Fibroblast of skin of left quadriceps (primary cell): ENCODE measurements at places on chromosomes 7 and 10.

GRCh38 chr7:50661345-50662040, 96.3 kb upstream of the DDC start:
- DNase-seq: no peak

- no peak for DNase-seq
Observed at GRCh38 chr7:71652510-71652909, 520.6 kb downstream of the GALNT17 start.

DNA sequence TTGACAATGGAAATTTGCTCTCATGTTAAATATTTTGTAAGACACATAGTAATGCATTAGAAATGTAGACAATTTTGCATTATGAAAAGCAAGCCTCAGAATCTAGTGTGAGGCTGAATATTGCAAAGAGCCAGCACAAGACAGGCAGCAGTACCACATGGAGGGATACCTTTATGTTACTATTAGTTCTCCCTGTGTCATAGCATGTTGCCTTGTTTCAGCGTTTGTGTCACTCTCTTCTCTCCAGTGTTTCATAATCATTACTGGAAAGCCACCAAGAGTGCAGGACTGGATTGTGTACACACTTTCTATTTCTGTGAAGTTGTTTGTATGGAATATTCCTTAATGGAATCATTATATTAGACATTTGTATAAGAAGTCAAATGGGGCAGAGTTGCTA, 8.5 kb downstream of the AHR start:
- no peak for DNase-seq

DNA sequence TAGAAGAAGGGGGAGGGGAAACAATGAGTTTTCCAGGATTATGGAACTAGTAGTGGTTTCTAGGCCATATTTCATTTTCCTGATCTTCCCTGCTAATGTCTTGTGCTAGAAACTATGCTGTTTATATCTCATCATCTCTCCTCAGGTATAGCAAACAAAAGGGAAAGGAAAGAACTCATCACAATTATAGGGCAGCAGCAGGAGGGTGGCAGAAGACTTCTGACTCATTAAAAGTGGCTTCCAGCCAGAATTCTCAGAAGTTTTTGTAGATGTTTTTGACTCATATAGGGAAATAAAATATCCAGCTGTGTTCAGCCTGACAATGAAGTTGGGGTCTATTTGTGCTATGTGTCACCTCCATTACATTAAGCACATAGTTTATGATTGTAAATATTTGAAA, 6.5 kb downstream of the AHR start:
- DNase-seq: peak; percentile 68

DNA sequence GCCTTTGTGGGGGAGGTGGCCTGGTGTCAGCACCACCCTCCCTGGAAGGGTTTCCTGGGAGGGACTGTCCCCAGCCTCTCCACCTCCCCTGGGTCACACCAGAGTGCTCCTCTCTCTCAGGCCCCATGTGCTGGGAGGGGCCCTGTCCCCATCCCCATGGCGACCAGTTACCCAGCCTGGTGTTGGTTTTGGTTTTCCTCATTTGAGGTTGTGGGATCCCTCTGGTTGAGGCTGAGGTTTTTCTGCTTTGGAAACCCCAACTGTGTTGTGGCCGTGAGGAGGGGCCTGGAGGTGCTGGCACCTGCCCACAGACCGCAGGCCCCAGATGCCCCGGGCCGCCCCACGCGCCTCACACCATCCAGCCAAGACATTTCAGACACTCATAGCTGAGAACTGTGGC, 106.3 kb downstream of the GRK5 start:
- DNase-seq: no peak

DNA sequence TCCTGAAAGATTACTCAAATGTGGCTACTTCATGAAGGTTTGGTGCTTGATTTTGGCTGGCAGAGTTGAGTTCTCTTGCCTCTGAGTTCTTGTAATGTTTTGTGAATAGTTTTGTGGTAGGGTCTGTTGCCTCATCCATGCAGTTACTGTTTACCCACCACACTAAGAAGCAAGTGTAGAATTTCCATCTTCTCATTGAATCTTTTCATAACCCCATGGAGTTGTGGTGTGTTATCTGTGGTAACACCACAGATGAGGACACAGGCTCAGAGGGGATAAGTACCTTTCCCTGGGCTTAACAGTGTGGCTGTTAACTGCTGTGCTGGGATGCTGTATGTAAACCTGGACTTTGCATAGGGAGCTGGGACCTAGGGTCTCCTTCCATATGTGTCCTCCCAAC, 186.3 kb downstream of the CAMK1D start:
- DNase-seq: no peak

DNA sequence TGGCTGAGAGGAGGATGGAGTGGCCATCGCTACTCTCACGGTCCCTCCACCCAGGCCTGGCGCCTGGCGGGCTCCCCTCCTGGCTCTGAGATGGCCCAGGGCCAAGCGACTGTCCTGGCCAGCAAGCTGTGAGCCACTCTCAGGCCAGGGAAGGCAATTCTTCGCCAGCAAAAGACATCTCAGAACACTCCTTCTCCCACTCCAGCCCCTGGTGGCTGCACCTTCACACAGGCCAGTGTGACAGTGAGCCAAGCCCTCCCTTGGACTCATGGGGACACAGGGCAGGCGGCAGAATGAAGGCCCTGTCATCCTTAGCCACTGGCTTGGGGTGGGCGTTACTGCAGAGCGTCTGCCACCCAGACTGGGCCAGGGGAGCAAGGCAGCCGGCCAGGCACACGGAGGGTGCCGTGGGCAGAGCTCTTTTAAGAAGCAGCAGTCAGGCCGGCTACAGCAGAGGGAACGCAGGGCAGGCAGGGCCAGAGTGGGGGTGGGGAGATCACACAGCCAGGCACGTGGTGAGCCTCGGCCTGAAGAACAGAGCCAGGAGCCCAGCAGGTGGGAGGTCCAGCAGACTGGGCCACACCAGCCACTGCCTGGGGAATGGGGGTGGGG, 14.4 kb downstream of the STK32C start:
- no peak for DNase-seq

DNA sequence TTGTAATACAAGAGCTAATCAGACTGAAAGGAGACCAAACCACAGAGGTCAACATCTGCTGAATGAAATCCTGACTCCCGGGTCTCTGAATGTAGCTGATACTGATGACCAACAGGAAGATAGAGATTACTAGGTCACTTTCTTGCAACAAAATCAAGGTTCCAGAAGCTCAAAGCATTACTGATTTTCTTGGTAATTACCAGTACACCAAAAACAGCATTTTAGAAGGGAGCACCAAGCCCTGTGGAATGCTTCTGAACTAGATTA, 177.7 kb downstream of the SLC25A13 start:
- no peak for DNase-seq

- no peak for DNase-seq
Observed at GRCh38 chr7:130377178-130377577, 3.1 kb upstream of the CPA1 start.

DNA sequence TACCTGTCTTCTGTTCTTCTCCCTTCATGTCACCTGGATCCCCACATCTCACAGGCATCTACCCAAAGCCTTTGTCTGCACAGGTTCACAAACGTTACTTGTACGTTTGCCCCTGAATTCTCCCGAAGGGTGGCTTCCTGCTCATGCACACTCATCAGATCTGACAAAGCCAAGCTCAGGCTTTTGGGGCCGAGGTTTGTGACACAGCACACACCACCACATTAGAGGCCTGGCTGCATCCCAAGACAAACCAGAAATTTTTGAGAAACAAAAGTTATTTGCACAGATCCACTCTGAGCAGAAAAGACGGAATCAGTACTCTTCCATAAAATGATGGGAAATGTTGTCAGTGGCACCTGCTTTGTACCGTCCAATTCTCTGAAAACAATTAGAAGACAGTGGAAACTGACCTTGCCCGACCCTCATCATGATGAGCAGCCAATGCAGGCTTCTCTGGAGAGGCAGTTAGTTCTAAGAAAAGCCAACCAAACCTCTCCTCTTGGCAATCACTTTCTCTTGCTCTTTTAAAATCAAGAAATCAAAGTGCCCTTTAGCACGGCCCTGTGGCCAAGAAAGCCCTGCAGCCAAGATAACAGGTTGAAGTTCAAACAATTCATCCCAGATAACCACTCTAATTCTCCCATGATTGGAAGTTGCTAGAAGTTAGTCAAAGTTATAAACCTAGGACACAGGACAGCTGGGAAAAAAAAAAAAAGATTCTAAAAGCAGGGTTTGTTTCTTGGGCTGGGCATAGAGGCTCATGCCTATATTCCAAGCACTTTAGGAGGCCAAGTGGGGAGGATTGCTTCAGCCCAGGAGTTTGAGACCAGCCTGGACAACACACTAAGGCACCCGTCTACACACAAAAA, 13.6 kb upstream of the SVIL start:
- no peak for DNase-seq

GRCh38 chr10:131821378-131822012, 79.3 kb upstream of the PPP2R2D start:
- no peak for DNase-seq

GRCh38 chr10:29314726-29315125, 25.9 kb downstream of the LYZL1 start:
- no peak for DNase-seq

GRCh38 chr10:338171-339037, 203.1 kb downstream of the ZMYND11 start:
- no peak for DNase-seq

- no peak for DNase-seq
Observed at GRCh38 chr7:50387351-50387750, 62.8 kb downstream of the FIGNL1 start.

DNA sequence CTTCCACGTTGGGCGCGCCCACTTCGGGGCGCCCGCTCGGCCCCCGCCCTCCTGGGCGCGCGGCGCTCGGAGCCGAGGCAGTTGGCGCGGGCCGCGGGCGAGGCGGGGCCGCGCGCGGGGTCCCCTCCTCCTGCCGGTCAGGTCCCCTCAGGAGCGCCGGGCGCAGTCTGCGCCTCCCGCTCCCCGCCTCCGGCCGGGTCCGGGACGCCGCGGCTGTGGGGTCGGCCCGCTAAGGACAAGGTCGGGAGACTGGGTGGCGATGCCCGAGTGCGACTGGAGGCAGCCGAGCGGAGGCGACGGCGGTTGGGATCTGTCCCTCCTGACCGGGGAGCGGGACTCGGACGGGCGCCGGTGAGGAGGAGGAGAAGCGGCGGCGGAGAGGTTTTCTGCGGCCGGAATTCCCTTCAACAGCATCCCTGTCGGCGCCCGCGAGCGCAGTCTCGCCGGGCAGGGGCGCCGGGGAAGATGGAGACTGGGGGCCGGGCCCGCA, at the start of gene ATRNL1:
Gene ATRNL1 (plus strand): TSS at position 80 of the 490 bp plus-strand sequence. CDS start 386 bp downstream, at position 466.
- no peak for DNase-seq

DNA sequence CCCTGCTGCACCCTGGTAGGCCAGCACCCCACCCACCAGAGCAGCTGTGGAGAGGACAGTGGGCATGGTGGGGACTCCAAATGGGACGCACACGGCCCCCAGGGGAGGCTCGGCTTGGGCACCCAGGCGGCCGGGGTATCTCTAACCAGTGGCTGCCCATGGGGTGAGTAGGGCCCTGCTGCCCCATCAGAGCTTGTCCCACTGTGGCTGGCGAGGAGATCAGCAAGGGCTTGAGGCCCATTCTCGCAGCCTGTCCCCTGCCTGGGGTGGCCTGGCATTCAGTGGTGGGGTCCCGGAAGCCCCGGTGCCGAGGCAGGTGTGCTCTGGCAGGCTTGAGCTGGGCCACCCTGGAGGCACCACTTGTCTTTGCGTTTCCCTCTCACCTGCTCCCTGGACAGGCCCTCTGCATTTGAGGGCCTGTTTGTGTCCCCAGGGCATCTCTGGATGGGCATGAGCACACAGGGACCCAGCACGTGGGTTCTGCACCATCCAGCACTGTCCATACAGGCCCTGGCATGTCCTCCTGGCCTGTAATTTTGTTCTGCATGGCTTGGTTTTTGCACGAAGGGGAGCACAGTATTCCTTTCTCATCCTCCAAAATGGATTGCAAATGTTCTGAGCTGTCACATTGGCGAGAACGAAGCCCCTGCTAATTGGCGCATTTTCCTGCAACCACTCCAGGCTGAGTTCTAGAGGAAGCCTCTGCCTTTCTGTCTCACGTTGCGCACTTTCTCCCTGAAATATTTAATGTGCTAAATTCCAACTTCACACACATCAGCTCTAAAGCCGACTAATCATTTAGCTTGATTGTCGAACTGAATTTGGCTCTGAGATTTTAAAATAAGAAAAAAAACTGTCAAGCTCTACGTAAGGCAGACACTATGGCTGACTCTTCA, 27.2 kb downstream of the PWWP2B start:
- DNase-seq: no peak

GRCh38 chr10:63210611-63211196, 77.6 kb downstream of the NRBF2 start:
- no peak for DNase-seq

- no peak for DNase-seq
Observed at GRCh38 chr10:92727141-92727540, 37.4 kb downstream of the HHEX start.

- DNase-seq: no peak
Observed at GRCh38 chr10:43090664-43091063, 13.8 kb downstream of the RET start.

GRCh38 chr7:38189231-38189938, 11.3 kb downstream of the STARD3NL start:
- no peak for DNase-seq

DNA sequence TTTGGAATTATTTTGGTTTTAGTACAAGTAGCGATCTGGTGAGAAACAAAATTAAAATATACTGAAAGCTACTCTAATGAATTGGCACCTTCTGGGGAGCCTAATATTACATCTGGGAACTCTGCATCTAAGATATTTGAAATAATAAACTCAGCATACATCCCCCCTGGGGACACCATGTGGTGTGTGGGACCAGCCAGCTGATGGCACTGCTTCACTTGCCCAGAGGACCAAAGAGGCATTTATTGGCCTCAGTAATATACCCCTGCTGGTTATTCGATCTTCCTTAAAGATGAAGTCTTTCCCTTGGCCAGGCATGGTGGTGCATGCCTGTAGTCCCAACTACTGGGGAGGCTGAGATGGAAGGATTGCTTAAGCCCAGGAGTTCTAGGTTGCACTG, 195.1 kb upstream of the AUTS2 start:
- DNase-seq: no peak

GRCh38 chr7:28958235-28958979, at the start of gene TRIL:
Gene TRIL (minus strand): TSS chr7:28958330. CDS start chr7:28958046, 284 bp downstream.
- DNase-seq: peak; percentile 51

GRCh38 chr7:106465704-106466468, 181.1 kb upstream of the NAMPT start:
- DNase-seq: no peak

DNA sequence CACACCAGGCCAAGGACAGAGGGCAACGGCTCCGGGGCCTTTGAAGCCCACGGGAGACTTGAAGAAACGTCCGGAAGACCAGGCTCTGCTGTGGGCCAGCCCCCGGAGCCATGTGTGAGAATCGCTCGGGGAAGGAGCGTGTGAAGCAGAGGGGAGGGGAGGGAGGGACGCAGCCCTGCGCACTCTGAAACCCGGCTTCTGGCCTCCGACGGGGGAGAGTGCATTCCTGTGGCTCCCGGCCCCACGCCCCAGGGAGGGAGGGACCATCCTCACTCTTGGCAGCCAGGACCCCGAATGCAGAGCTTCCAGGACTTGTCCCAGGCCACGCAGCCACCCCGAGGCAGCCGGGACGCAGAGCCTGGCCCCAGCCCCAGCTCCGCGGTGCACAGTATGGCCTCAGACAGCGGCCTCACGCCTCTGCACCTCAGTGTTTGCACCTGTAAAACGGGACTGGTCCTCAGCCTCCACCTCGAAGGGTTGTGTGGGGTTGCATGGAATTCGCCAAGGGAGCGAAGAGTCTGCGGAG, 67.4 kb downstream of the PDGFA start:
- DNase-seq: peak; percentile 13

GRCh38 chr10:20601941-20602461, 295.1 kb downstream of the NEBL start:
- DNase-seq: no peak
